ENCODE measurements at places on chromosomes 1 and 21.
A peak's percentile ranks its signal among the peaks of the same experiment; 100 is the strongest.

DNA sequence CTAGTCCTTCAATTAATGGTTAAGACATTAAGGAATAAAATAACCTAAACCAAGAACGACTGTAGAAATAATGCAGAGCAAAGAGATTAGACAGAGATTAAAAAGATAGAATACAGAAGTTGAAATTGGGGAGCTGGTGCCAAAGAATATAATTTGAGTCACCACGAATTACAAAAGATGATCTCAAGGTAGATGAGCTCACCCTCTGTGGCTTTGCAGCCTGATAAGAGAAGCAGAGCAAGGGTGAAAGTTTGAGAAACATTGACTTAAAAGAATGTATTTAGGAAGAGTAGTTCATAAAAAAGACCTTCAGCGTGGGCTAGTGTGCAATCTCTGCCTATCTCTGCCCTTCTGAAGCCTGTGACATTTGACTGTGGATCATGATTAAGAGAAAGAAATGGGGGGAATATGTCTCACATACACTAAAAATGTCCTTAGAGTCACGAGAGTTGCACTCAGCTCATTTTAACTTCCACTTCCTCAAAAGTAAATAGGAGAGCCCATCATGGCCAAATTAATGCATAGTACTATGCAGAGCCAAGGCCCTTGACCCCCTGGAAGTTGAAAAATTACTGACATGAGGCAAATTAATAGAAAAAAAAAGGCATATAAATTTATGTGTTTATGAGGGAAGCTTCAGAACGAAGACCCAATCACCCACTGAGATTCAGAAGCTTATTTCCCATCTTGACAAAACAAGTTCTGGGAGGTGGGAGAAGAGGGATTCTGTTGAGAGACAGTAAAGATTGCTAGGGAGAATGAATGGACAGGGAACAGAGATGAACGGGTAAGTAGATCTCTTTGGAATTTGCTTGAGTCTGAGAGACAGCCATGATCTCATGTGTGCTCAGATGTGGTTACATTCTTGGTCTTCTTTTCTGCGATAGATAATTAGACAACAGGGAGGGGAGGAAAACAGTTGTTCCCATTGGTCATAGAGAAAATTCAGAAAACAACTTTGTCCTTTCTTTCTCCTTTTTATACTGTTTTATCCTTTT, 395.4 kb upstream of the LRRC7 start:
- no peak for DNase-seq

GRCh38 chr1:44911026-44911425, 68.0 kb upstream of the PTCH2 start:
- DNase-seq = no peak

DNA sequence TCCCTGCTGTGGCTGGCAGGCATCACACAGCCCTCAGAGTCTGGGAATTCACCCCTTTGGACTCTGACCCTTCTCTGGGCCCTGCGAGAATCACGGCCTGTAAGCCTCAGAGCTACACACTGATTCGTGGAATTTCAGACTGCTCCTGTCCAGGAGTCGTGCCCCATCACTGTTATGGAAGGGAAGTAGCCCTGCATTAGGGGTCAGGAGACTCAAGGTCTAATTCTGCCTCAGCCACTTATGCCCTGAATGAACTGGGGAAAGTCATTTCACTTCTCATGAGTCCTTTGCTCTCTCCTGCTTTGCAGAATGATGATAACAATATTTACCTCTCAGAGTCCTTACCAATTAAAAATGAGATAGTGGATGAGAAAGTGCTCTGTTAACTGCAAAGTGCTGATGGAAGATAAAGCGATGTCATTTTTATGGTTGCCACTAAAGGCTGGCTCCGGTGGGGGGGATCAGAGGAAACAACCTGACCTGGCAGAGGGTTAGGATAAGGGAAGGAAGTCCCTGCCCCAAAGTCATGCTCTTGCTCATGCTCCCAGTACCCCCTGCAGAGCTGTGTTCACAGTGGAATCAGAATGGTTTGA, 148.6 kb upstream of the CD34 start:
- DNase-seq = no peak

DNA sequence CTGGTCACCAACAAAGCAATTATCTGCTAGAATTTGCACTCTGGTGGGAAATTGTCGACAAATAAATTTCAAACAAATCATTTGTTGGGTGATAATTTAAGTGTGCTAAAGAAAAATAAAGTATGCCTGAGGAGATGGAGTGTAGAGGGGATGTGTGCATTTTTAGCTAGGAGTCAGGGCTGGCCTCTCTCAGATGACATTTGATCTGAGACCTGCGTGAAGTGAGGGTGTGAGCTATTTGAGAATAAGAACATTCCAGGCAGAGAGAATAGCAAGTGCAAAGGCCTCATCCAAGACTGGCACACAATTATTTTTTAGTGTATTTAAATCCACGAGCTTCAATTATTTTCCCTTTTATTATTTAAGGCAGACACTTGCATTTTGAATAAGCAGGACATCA, 19.7 kb upstream of the S1PR1 start:
- no peak for DNase-seq

DNA sequence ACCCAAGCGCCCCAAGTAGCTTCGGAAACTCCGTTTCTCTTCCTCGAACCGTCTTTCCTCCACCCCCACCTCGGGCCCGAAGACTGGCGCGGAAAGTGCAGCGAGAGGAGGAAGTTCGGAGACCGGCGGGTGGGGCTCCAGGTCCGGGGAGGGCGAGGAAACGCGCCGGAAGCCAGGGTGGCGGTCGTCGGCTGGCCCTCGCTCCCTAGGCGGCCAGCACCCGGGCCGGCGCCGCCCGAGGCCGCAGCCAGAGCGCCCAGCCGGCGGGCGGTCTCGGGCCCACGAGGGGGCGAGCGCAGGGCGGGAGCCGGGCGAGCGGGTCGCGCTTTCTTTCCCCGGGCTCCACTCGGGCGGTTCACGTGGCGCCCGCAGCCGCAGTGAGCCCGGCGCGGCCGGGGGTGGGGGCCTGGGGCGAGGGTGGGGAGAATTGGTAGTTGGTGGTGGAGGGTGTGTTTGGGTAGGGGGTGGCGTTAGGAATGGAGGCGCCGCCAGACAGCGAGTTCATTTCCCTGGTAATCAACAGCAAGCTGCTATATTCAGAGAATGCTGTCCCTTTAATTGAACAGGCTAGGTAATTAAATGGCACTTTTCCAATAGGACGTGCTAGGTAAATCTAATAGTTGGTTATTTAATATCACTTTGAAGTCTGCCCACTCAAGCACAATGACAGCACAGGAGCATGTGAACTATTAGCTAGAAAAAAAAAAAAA, 6.7 kb downstream of the LMO4 start:
- no peak for DNase-seq

DNA sequence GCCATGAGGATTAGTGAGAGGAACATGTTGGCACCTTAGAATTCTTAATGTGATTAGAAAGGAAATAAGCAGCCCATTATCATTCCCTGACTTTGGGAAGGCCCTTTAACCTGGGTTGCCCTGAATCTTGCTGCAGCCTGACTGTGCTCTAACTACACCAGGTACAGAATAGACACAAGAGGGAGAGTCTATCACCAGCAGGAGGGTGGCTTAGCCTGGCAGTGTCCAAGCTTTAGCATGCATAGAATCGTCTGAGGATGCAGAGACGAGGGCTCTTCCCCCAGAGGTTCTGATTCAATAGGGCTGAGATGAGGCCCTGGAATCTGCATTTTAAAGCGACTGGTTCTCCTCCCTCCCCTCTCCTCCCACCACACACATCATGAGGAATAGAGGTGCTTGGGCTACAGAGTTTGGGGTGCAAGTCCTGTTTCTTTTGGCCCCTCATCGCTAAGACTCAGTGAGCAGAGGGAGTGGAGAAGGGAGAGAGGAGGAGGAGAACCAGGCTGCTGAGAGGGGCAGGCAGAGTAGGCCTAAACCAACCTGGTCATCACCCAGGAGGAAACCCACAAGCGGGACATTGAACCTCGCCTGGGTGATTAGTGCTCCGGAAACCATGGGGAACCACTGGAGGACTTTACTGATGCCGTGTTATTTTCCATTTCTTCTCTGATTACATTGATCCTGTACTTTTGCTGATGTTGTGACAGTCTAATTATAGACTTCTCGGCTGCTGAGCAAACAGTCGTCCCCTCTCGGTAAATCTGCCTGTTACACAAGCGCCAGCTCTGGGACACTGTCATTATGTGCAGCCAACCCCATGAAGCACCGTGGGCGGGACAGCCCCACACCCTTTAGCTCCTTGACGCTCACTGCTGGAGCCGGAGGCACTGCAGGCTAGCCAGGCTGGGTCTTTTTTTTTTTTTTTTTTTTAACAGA, 6.3 kb upstream of the TENT5C start:
- no peak for DNase-seq

- no peak for DNase-seq
These were observed 235.0 kb upstream of the FGGY start for GRCh38 chr1:59061876-59062275.

DNA sequence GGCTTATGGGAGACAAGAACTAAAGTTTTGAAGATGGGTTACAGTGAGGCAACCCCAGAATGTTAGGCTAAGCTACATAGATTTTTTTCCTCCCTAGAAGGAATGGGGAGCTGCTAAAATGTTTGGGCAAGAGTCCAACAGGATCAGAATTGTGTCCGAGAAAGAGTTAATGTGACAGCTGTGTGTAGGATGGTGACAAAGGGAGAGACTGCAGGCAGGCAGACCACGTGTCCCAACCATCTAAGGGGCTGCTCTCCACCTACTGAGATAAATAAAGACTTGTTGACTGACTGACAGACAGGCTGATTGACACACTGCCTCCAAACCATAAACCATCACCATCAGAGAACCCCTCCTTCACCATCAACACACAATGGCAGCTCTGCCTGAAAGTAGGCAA, 133.7 kb upstream of the CTTNBP2NL start:
- DNase-seq = no peak

GRCh38 chr1:203289281-203289981, 15.9 kb upstream of the BTG2 start:
- peak; percentile 89 for DNase-seq

GRCh38 chr1:216379441-216379840, 43.8 kb downstream of the USH2A start:
- no peak for DNase-seq

DNA sequence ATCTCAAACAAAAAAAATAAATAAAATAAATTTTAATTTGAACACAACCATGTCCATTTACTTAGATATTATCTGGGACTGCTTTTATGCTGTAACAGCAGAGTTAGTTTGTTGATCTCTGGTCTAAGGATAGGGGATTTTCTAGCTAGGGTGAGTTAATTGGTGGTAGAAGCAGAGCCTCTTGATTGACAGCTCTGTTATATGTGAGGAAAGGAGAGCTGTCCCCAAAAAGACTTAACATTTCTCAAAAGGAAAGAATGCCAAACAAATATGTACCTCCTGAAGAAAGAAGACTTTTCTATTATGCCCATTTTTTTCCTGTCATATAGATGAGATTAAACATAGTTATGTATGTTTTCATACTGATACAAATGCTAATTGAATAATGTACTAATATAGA, 37.8 kb downstream of the MAN1A2 start:
- no peak for DNase-seq

- DNase-seq = no peak
These were observed 28.4 kb upstream of the LHX4 start for GRCh38 chr1:180201451-180202200.

GRCh38 chr1:179229214-179230140, at the start of gene ABL2:
ABL2 (minus strand) TSS chr1:179229677; CDS start chr1:179229397, 280 bp downstream.
- no peak for DNase-seq

GRCh38 chr1:246837418-246838117, 94.2 kb downstream of the AHCTF1 start:
- no peak for DNase-seq

- no peak for DNase-seq
These were observed at the start of gene DMRTB1 for GRCh38 chr1:53459321-53460175. DMRTB1 (plus strand) TSS chr1:53459399; CDS start chr1:53459454, 55 bp downstream.

DNA sequence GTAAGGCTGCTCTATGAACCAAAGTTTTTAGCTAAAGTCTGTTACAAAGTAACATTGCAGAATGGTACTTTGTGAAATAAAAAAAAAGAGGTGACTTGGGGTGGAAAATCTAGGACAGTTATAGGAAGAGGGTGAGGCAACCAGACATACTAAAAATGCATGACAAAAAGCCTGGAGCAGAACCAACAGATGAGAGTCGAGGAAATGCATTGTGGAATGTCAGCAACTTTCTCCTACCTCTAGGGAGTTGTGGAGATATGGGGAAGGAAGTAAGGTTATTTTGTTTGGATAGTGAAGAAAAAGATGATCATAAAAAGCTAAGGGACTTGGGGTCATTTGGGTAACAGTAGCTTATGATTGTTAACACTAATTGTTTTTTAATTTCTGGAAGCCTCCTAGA, 295.6 kb downstream of the S1PR1 start:
- DNase-seq = no peak

GRCh38 chr21:28018741-28019669, 973.7 kb downstream of the LTN1 start:
- no peak for DNase-seq

DNA sequence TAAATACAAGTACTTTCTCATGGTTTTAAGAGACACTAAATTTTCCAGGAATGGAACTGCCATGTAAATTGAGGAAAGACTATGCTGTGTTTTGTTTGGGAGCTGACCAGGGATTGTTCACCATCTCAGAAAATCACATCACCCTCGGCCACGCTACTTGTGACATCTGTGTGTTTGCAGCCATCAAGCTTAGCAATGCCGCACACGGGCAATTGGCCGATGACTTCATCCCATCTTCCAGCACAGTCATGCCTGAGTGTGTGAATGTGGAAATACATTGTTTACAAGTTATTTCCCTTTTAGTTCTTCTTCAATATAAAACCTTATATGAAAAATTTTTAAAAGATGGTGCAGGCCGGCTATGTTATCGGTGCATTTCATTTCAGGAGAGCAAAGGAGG, 121.6 kb downstream of the GLIS1 start:
- no peak for DNase-seq

Data from SIG-M5 (cell line).